Placental pericyte (primary cell): ENCODE measurements at places on chromosomes 1 and 21. TPM values are rescaled to one million over a fixed set of nuclear protein-coding genes. Genes with fewer than 3 reads are reported as not detected.

The CELA2A gene
- 0.44 TPM in 1 of 2 replicates, not detected in the other for total RNA-seq

The IVL gene
- 0.14 TPM in 1 of 2 replicates, not detected in the other for total RNA-seq

The F13B gene
- total RNA-seq, result under 0.01 TPM in 1 of 2 replicates, not detected in the other

The GBP4 gene
- 2.0 and 3.4 TPM in 2 replicates for total RNA-seq

The ANGPTL1 gene
- 0.57 and 17.1 TPM in 2 replicates for total RNA-seq

The LCE3D gene
- total RNA-seq, result not detected in 2 replicates

The RAP1GAP gene
- 0.22 TPM in 1 of 2 replicates, not detected in the other for total RNA-seq

The TFF1 gene
- total RNA-seq, result not detected in 2 replicates

The KRTAP19-1 gene
- total RNA-seq, result not detected in 2 replicates

The MYOG gene
- total RNA-seq, result not detected in 2 replicates

The SPAG17 gene
- total RNA-seq, result not detected in 2 replicates

The GPR37L1 gene
- under 0.01 and 0.22 TPM in 2 replicates for total RNA-seq
